Effector memory CD8-positive, alpha-beta T cell (primary cell): ENCODE measurements at places on chromosomes 13 and 19.

DNA sequence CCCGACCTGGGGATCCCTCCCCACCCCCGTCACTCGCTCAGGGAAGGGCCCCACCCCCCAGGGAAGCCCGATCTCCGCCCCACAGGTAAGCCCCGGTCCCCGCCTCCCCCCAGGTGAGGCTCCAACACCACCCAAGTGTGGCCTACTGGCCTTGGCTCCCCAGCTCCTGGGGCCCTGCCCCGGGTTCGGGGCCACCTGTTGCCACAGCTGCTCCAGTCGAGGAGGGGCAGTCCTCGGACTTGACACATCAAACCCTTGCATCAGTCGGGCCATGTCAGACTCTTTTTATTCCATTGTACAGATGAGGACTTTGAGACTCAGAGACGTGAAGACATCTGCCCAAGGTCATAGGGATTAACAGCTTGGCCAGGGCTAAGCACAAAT lies 512 bp downstream of the CC2D1A start:
- peaks cover 24% of the 10 kb centered on the region for H3K36me3 ChIP-seq
- peak overlapping the region; percentile 68 for H3K27ac ChIP-seq
- no peaks in the 10 kb centered on the region for H3K27me3 ChIP-seq
- H3K4me3 ChIP-seq = peak overlapping the region; percentile 85
- peaks cover 14% of the 10 kb centered on the region for H3K4me1 ChIP-seq
- no peak for DNase-seq

- H3K4me3 ChIP-seq = no peak overlapping the region
- DNase-seq = no peak
- H3K27ac ChIP-seq = no peak overlapping the region
- H3K36me3 ChIP-seq = no peaks in the 10 kb centered on the region
- H3K4me1 ChIP-seq = no peaks in the 10 kb centered on the region
- no peaks in the 10 kb centered on the region for H3K27me3 ChIP-seq
These were observed 1243.5 kb downstream of the EFNB2 start for GRCh38 chr13:105291987-105292386.

GRCh38 chr19:29667901-29668341 lies 2.7 kb downstream of the PLEKHF1 start:
- H3K27ac ChIP-seq = peak overlapping the region; percentile 94
- H3K27me3 ChIP-seq = no peaks in the 10 kb centered on the region
- peaks cover 61% of the 10 kb centered on the region for H3K4me1 ChIP-seq
- peaks cover 68% of the 10 kb centered on the region for H3K36me3 ChIP-seq

DNA sequence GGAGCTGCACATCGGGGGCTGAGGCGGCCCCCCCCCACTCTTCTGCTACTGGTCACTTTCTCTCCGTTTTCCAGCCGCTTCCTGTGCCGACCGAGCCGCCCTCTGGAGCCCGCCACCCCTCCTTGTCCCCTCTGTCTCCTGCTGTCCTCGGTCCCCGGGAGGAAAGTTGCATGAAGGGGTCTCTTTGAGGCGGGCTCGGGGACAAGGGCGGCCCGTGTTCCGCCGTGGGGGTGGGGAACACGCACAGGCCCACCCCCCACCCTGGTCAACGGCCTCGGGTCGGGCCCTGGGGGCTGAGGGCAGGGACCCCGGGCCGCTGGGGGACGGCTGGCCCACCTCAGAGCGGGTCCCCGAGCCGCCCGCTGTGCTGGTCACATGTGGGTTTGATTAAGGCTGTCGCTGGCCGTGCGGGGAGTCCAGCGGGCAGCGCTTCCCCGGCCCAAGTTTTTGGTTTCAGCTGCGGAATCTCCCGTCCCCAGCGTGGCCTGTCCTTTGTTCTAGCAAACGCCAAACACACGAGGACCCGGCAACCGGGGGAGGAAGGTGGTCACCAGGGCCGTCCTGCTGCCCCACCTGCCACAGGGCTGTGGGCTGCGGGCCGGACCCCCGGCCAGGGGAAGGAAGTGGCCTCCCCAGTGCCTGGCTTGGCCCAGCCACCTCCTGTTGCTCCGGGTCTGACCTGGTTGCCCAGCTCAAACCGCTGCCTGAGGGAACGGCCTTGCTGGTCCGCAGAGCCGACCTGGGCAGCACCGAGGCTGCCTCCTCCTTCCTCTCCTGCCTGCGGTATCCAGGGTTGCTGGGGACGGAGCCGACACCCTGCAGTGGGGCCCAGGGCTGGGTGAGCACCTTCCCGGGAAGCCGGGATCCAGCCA lies 1.9 kb downstream of the EFNA2 start:
- H3K27ac ChIP-seq = no peak overlapping the region
- no peak for DNase-seq
- H3K4me3 ChIP-seq = no peak overlapping the region
- peaks cover 4% of the 10 kb centered on the region for H3K4me1 ChIP-seq

- peaks cover 6% of the 10 kb centered on the region for H3K4me1 ChIP-seq
- no peak for DNase-seq
- no peak overlapping the region for H3K4me3 ChIP-seq
- H3K27me3 ChIP-seq = no peaks in the 10 kb centered on the region
These were observed 19.1 kb downstream of the CEBPG start for GRCh38 chr19:33392341-33393285.

DNA sequence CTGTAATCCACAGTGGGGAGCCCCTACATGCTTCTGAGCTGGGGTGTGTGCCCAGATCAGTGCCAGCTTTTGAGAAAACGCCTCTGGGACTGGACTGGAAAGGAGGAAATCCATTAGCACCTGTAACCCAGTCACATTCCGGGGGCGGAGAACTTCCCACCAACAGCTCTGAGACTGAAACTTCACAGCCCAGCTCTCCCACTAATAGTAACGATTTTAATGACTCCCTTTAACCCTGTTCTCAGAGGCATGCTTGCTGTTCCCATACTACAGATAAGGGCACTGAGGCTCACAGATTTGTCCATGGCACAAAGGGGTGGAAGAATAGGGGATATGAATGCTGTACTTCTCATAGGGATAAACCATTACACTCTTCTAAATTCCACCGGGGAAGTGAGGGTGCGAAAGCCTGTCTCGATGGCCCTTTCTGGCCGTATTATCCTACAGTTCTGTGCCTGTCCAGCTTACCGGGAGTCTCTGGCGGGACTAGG lies 851 bp downstream of the FBXO46 start:
- peak overlapping the region; percentile 96 for H3K4me3 ChIP-seq
- H3K36me3 ChIP-seq = peaks cover 18% of the 10 kb centered on the region
- H3K27me3 ChIP-seq = no peaks in the 10 kb centered on the region
- peak overlapping the region; percentile 96 for H3K27ac ChIP-seq

DNA sequence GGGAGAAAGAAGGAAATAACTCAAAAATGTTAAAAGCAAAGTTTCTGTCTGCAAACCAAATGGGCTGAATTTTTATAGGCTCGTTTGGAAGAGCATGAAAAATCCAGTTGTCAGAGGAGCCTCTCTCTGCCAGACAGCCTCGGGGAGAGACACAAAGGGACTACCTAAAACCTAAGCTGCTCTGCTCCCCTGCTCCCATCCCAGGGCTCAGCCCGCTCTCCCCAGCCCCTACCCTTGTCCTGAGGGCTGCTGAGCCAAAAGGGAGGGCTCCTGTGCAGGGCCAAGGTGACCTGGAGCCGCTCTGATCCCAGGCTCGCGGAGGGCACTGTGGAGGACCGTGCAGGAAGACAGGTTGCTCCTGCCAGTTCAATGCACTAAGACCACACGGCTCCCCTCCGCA lies 96.7 kb upstream of the UQCRFS1 start:
- H3K4me1 ChIP-seq = no peaks in the 10 kb centered on the region
- no peak for DNase-seq
- H3K4me3 ChIP-seq = no peak overlapping the region
- H3K36me3 ChIP-seq = no peaks in the 10 kb centered on the region
- no peak overlapping the region for H3K27ac ChIP-seq
- peaks cover 82% of the 10 kb centered on the region for H3K27me3 ChIP-seq

DNA sequence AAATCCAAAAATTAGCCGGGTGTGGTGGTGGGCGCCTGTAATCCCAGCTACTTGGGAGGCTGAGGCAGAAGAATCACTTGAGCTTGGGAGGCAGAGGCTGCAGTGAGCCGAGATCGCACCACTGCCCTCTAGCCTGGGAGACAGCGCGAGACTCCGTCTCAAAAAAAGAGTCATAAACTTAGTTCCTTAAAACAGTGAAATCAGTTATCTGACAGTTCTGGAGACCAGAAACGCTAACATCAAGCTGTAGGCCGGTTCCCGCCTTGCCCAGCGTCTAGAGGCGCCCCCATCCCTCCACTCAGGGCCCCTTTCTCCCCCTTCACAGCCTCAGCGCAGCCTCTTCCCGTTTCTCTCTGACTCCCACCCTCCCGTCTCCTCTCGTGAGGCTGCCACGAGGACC lies 11.9 kb downstream of the ADAT3 start:
- H3K4me3 ChIP-seq = no peak overlapping the region
- H3K27ac ChIP-seq = peak overlapping the region; percentile 69
- DNase-seq = no peak
- H3K36me3 ChIP-seq = peaks cover 19% of the 10 kb centered on the region

DNA sequence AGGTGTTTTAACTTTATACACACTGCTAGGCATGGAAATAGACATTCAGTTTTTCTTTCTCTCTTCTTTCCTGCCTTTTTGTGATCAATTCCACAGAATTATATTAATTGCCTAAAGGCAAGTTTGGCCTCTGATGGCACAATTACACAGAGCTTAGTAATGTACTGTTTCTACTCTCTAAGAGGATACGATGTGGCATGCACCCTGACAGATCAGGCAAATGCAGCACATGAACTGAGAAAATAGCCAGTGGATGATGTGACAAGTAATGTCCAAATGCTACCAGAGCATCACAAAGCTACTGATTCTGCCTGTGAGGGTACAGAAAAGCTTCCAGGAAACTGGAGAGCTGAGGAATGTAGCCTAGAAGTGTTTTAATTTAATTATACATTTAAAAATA lies 233.8 kb upstream of the PRR20A start:
- H3K27me3 ChIP-seq = no peaks in the 10 kb centered on the region
- no peaks in the 10 kb centered on the region for H3K4me1 ChIP-seq
- H3K36me3 ChIP-seq = no peaks in the 10 kb centered on the region
- no peak overlapping the region for H3K27ac ChIP-seq
- no peak for DNase-seq

GRCh38 chr19:1269478-1270212 lies 513 bp downstream of the CIRBP start:
- DNase-seq = peak; percentile 85
- no peaks in the 10 kb centered on the region for H3K27me3 ChIP-seq
- H3K36me3 ChIP-seq = peaks cover 81% of the 10 kb centered on the region
- H3K27ac ChIP-seq = peak overlapping the region; percentile 94
- H3K4me3 ChIP-seq = peak overlapping the region; percentile 86
- peaks cover 58% of the 10 kb centered on the region for H3K4me1 ChIP-seq

GRCh38 chr13:68440874-68441273 lies 1210.7 kb upstream of the PCDH9 start:
- DNase-seq = no peak
- no peak overlapping the region for H3K27ac ChIP-seq
- no peak overlapping the region for H3K4me3 ChIP-seq
- no peaks in the 10 kb centered on the region for H3K36me3 ChIP-seq
- no peaks in the 10 kb centered on the region for H3K4me1 ChIP-seq

DNA sequence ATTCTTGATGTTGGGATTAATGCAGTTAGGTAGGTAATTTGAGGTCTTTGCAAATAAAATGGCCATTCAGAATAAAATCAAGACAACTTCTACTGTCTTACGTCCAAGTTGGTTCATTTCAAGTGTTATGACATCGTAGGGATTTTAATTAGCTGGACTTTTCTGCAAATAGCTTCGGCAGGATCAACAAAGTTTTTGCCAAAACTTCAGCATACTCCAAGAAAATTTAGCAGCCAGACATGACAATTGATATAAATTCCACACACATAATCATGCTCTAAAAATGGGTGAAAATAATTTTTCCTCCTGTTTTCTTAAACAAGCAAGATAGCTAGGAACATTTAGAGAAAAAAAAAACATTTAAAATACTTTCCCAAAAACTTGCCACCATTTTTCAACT lies 158.8 kb downstream of the RGCC start:
- H3K27me3 ChIP-seq = no peaks in the 10 kb centered on the region
- no peak overlapping the region for H3K4me3 ChIP-seq
- H3K4me1 ChIP-seq = peaks cover 5% of the 10 kb centered on the region
- no peak overlapping the region for H3K27ac ChIP-seq
- no peak for DNase-seq

GRCh38 chr13:75173457-75174356 lies 308.3 kb downstream of the TBC1D4 start:
- H3K4me1 ChIP-seq = peaks cover 4% of the 10 kb centered on the region
- no peaks in the 10 kb centered on the region for H3K36me3 ChIP-seq
- H3K27ac ChIP-seq = no peak overlapping the region

DNA sequence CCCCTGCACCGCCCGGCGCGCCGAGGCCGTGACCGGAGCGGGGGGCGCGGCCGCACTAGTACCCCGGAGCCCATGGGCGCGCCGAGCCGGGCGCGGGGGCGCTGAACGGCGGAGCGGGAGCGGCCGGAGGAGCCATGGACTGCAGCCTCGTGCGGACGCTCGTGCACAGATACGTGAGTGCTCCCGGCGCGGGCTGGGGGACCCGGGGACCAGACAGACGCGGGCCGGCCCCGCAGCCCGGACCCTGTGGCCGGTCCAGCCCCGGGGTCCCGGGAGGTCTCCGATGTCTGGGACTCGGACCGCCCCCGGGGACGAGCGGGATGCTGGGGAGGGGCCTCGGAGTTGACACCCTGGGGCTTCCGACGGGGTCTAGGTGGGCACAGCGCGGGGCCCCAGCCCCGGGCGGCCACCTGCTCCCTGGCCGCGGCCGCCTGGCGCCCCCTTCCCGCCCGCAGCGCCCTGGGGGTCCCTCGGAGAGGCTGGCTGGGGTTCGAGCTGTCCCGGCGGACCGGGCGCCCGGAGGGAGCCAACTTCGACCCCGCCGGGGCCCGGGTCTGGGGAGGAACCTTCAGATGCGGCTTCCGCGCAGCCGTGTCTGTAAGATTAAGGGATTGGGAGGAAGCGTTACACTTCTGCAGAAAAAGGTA lies 568 bp downstream of the ATP11A start:
- peaks cover 15% of the 10 kb centered on the region for H3K36me3 ChIP-seq
- no peaks in the 10 kb centered on the region for H3K27me3 ChIP-seq
- H3K4me1 ChIP-seq = peaks cover 45% of the 10 kb centered on the region

GRCh38 chr13:103000157-103000556 lies 66.1 kb downstream of the SLC10A2 start:
- no peaks in the 10 kb centered on the region for H3K27me3 ChIP-seq
- no peak for DNase-seq
- H3K4me3 ChIP-seq = no peak overlapping the region
- no peak overlapping the region for H3K27ac ChIP-seq
- H3K4me1 ChIP-seq = no peaks in the 10 kb centered on the region

GRCh38 chr13:30881191-30881651 lies 24.9 kb upstream of the MEDAG start:
- no peak overlapping the region for H3K4me3 ChIP-seq
- H3K27me3 ChIP-seq = peaks cover 27% of the 10 kb centered on the region
- H3K36me3 ChIP-seq = no peaks in the 10 kb centered on the region
- H3K4me1 ChIP-seq = peaks cover 3% of the 10 kb centered on the region

GRCh38 chr19:2150794-2151338 lies 500 bp downstream of the AP3D1 start:
- no peaks in the 10 kb centered on the region for H3K27me3 ChIP-seq
- no peak for DNase-seq
- H3K4me1 ChIP-seq = peaks cover 31% of the 10 kb centered on the region

GRCh38 chr19:1521636-1522035 lies 2.2 kb upstream of the PLK5 start:
- no peak for DNase-seq
- H3K27me3 ChIP-seq = peaks cover 60% of the 10 kb centered on the region
